Cardiac septum (tissue), 1 donor: ENCODE measurements at places on chromosomes 11 and 22. TPM values are rescaled to one million over a fixed set of nuclear protein-coding genes. Genes with fewer than 3 reads are reported as not detected.

NRXN2 gene
- total RNA-seq, result 3.5 TPM

IGSF9B gene
- total RNA-seq, result 85.3 TPM

CHST1 gene
- total RNA-seq, result 2.6 TPM

ADAMTS15 gene
- total RNA-seq, result 8.5 TPM

YAP1 gene
- 74.9 TPM for total RNA-seq
